ENCODE measurements at places on chromosomes 3 and 15.

GRCh38 chr3:53478166-53478830, 16.1 kb upstream of the CACNA1D start:
- DNase-seq, result no peak

DNA sequence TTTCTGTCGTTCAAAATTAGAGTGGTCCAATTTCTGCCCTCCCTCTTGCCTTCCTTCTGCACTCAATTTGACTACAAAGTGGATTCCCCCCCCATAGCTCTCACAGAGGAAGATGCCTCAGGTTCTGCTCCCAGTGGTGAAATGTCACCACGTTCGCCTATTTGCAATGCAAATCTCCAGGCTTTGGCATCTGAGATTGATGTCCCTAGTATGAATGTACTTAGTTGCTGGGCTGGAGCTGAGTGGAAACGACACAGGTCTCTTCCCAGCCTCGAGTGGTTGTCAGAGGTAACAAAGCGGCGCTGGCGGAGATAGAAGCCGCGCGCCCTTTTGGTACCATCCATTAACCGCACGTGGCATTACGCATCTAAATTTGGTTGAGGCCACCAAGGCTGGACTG, 860.1 kb downstream of the MCTP2 start:
- DNase-seq, result no peak

- peak; percentile 13 for DNase-seq
Observed at GRCh38 chr3:16337856-16338540, 73.0 kb downstream of the OXNAD1 start.

GRCh38 chr15:85795337-85796305, 896 bp upstream of the KLHL25 start:
- no peak for DNase-seq

- DNase-seq, result peak; percentile 81
Observed at GRCh38 chr3:72214066-72214951, 429.4 kb upstream of the PROK2 start.

- DNase-seq, result no peak
Observed at GRCh38 chr3:144200466-144200865, 228.8 kb downstream of the DIPK2A start.
